Activated T-helper 1 cell treated with anti-CD3 and anti-CD28 coated beads, Interleukin-12 subunit alpha, Interleukin-12 subunit beta, Interleukin-2, Interleukin-4 antibody, amounts not matched to agents 30 ng/mL and 10 ng/mL and 1 ng/mL, durations not matched to agents 14 hours and 24 hours and 36 hours (primary cell): ENCODE measurements at places on chromosomes 4 and X.

DNA sequence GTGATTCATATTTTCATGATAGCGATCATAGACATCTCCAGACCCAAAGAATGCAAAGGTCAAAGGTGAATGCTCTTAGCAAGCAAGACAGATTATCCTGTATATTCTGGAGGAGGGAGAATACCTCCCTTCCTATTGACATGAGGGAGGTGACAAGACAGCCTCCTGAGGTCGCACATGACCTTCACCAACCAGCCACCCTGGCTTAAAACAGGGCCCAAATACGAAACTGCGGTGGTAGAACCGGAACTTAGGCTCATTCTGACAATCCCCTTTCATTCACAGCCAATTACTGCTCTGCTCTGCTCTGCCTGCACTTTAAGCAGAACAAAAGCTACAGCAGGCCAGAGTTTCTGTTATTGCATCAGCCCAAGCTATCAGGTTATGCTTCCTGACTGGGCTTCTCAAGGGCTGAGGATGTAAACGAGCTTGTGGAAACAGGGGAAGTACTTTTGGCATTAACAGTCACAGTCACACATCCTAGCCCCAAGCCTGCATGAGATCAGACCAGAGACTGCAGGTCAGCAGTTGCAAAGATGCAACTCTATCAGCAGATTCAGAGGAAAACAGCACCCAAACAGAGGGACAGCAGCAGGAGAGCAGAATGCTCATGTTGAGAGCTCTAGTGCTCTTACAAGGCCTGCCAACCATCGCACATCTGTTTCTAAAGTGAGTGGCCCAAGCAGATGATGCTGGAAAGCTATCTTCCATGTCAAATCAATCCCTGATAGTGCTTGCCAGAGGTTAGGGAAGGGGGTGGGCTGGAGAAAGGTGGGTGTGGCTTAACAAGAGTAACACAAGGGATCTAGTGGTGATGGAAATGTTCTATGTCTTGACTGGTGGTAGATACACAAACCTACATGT is 51.3 kb upstream of the MAP3K15 start:
- peak; percentile 8 for DNase-seq

- no peak for DNase-seq
These were observed 3.3 kb upstream of the PDGFRA start for GRCh38 chr4:54225598-54226403.

- DNase-seq, result no peak
These were observed 132.1 kb downstream of the COL4A6 start for GRCh38 chrX:108306086-108306485.

- no peak for DNase-seq
These were observed 11.8 kb downstream of the RBM47 start for GRCh38 chr4:40617872-40618271.

- DNase-seq, result no peak
These were observed 42.5 kb downstream of the SLC39A8 start for GRCh38 chr4:102302762-102303161.

DNA sequence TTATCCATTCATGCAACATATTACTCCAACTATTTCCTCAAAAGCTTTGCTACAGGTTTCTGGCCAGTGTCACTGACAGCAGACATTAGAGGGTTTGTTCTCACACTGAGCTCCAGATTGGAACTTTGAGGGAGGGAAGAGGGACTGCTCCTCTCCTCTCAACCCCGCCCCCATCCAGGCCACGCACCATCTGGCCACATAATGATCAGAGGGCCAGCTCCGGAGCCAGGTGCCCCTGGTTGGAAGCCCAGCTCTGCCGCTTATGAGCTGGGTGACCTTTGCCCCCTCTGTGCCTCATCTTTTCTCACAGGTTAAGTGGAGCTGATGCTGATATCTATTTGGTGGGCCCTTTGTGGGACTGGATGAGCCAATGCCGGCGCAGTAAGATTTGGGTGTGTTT is 55.8 kb downstream of the C4orf50 start:
- no peak for DNase-seq

GRCh38 chrX:53883196-53883595 is 161.1 kb downstream of the PHF8 start:
- no peak for DNase-seq

GRCh38 chr4:138185859-138186645 is 56.1 kb downstream of the SLC7A11 start:
- no peak for DNase-seq

DNA sequence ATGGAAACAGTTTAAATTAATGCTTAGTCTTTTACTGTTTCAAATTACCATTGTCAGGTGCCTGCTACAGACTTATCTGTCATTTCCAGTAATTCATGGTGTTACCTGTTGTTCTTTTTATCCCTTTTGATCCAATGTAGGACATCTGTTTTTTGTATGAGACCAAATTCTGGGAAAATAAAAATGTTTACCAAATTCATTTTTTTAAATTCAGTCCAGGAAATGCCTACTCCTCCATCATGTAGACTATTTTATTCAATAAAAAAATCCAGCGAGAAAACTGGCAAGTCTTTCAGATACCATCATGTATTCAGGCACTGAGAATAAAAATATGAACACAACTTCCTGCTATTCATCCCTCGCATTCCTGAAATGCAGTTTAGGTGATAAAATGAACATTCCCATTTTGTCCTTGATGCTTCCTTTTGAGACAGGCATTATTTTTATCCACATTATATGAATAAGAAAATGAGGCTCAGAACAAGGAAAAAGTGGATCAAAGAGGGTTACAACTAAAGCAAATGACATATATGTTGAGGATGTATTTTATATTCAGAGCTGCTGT is 584.2 kb downstream of the SPRY1 start:
- DNase-seq, result no peak

DNA sequence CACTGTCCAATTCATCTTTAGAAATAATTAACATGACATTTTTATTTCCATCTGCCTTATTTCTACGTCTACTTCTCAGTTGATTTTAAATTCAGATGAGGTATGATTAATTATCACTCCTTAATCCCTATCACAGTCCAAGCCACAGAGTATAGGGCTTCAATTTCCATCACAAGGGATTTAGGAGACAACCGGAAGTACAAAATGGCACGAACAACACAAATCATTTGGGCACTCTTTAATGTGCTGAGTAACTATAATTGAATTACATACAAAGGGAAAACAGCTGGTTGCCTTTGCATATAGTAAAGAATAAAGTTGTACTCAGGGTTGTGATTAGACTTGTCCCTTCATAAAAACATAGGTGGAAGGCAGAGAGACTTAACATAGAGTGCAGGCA is 290.4 kb upstream of the MAGEB16 start:
- no peak for DNase-seq

- no peak for DNase-seq
These were observed 326.5 kb upstream of the GATB start for GRCh38 chr4:152087335-152087734.

DNA sequence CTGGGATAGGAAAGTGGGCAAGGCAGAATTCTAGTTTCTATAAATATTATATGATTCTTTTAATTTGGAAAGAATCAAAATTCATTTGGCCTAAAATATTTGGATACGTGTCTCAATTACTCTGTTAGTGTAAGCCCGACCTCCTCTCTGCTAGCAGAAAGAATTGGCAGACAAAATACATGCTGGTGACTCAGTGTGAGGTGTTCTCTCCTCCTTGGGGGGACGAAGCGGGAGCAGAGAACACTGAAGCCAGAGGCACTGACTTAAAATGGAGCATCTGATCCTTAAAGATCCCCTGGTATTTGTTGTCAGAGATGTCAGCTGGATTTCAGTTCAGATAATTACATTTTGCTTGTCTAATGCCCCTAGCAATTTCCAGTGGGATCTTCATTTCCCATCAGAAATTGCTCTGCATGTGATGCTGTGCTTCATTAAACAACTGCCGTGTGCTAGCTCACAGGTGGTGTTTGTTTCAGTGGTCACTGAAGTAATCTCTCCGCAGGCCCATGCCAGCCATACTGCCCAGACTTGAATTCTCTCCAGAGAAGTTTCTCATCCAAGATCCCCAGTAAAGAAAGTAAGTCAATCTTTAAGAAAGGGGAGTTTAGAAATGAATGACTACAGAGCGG is 188.7 kb upstream of the TLL1 start:
- no peak for DNase-seq

DNA sequence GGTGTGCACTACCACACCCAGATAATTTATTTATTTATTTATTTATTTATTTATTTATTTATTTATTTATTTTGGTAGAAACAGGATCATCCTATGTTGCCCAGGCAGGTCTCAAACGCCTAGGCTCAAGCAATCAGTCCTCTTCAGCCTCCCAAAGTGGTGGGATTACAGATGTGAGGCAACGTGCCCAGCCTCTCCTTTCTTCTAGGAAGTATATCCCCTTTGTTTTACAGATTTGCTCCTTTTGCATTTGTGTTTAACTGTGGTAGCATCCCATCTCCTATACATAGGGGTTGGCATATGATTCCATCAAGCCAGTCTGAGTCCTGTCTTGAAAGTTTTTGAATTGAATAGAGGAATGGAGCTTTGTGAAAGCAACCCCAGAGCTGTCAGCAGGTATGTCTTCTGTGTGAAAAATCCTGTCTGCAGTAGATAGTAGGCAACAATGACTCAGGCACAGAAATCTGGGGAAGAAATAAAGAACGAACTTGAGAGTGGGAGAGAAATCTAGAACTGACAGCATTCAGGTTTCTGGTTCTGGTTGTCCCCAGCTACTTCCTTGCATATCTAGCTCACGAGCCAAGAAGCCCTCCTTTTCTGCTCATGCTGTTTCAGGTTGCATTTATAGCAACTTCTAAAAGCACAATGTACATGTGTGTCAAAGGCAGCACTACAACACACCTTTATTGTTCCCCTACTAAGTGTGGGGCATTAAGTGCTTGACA is 113.7 kb upstream of the LSM6 start:
- DNase-seq, result no peak

DNA sequence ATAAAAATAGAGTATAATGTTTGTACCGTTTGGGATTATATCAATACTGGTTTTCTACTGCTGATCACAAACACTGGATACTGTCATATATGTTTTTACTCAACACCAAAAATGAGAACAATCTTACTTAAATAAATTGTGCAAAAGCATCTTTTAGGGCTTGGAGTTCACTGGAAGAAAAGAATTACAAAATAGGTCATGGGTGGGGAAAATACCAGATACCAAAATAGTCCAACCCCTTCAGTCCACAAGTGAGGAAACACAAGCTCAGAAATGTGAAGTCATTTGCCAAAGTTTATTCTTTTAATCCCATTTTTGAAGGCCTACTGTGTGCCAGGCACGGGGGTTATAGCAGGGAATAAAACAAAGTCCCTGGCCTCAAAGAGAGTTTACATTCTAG is 64.4 kb downstream of the ADGRG2 start:
- no peak for DNase-seq

- no peak for DNase-seq
These were observed 472.0 kb downstream of the ARAP2 start for GRCh38 chr4:35772291-35772690.

DNA sequence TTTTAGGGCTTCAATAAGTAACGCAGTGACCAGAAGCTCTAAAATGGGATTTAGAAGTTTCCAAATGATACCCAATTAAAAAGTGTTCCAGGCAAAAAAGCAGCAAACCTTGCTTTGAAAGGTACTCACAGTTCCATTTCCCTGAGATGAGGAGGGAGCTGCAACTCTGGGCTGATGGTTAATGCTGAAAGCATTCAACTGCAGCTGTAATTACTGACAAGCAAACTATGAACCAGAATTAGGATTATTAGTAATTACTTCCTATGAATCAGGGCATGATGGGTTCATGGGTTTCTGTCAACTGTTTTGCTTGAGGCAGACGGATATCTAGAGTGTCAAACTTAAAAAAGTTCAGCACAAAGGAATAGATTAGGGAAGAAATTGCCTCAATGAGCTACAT is 357.4 kb downstream of the STIM2 start:
- no peak for DNase-seq
